ENCODE measurements at places on chromosomes 6 and 20.

- no peak for DNase-seq
These were observed 1.7 kb downstream of the SLC22A3 start for GRCh38 chr6:160349814-160350350.

GRCh38 chr20:32153156-32153665, 43.7 kb downstream of the TM9SF4 start:
- no peak for DNase-seq

- DNase-seq, result no peak
These were observed 134.4 kb downstream of the LRRC1 start for GRCh38 chr6:53929041-53929820.

GRCh38 chr6:804771-805170, 111.8 kb upstream of the EXOC2 start:
- DNase-seq, result no peak

DNA sequence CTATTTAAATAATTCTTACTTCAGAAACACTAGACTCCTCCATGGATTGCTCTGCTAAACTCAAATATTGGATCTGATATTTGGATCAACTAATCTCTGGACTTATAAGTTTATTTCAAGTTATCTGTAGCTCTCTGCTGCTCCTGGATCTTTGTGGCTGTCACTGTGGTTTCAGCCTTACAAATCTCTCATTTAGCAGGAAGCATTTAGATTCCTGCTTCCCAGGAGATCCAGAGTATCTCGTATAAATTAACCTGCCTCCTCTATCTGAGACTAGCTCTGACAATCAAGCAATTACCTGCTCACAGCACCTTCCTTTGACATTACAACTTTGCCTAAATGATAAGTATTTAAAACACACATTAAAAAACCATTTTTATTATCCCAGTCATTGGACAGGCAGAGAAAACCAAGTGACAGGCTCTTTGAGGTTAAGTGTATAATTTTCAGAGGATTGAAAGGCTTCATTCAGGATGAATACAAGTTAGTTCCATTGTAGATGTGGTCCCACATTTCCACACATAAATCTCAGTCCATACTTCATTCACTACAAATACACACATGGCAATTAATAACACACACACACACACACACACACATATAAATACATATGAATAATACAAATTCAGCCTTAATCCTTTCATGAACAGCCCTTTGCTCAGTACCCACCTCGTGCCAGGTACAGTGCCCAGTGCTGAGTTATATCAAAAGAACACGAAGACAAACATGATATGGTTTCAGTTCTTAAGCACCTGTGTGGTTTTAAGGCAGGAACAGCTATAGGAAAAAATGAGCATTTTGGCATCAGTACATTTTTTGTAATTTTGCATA, 55.5 kb upstream of the PLCB1 start:
- no peak for DNase-seq
